ENCODE measurements at places on chromosomes 3 and 15. TPM values are rescaled to one million over a fixed set of nuclear protein-coding genes. Genes with fewer than 3 reads are reported as not detected.

DNA sequence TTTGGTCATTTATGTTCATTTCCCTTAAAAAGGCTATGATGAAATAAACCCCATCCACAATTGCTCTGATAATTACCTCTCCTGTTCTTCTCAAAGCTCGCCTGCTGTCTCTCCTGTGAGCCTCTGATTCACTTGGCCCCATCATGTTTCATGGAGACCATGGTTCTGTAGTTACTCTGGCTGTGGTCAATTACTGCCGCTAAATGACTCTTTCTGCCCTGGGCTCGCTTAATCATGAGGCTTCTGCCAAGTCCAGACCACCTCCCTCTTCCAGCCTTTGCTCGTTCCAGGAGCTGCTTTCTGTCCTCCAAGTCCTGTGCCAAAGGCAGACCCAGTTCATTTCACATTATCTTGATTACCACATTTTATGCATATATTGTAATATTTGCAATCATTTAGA lies 91.9 kb downstream of the THSD4 start:
- no peak for DNase-seq

GRCh38 chr3:64495121-64495780 lies 192.5 kb downstream of the ADAMTS9 start:
- no peak for DNase-seq

Gene PLEKHO2
- 13.3 TPM for total RNA-seq

Gene CYP8B1
- not detected for total RNA-seq
